ENCODE measurements at places on chromosomes 7 and 10. TPM values are rescaled to one million over a fixed set of nuclear protein-coding genes. Genes with fewer than 3 reads are reported as not detected.

The NAPEPLD gene
- 7.4 TPM for polyA plus RNA-seq

The IFIT1 gene
- polyA plus RNA-seq = 43.4 TPM

The ELMO1 gene
- polyA plus RNA-seq = 18.7 TPM

The KAZALD1 gene
- 2.3 TPM for polyA plus RNA-seq

All from thymus (tissue), 14 donors.